Activated naive CD4-positive, alpha-beta T cell (primary cell): ENCODE measurements at places on chromosomes 3 and 15.

GRCh38 chr3:52227766-52228165 is 2.3 kb upstream of the TLR9 start:
- no peak for DNase-seq

DNA sequence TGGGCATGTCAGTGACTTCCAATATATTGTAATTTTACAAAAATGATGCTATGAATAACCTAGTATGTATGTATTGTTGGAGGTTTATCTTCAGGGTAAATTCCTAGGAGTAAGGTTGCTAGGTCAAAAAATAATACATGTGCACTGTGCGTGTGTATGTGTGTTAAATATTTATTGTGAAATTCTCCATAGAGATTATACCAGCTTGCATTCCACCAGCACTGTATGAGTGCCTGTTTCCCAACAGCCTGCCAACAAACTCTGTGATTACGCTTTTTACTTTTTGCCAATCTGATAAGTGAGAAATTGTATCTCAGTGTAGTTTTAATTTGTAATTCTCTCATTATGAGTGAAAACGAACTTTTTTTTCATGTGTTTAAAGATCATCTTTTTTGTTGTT is 12.6 kb upstream of the IGF2BP2 start:
- DNase-seq: no peak

DNA sequence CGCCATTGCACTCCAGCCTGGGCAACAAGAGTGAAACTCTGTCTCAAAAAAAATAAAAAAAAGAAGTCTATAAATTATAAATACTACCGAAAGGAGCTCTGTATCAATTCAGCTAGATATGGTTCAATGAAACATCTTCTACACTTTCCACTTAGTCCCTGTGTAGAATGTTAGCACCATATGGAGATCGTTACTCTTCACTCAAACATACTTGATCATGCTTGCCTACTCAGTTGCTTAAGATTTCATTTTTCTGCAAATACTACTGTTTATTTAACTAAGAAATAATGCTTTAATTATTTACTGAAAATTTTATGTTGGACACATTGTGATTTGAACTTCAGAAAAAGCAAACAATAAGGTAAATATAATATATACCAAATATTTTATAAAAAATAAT is 17.1 kb upstream of the NANOGP8 start:
- DNase-seq: no peak

DNA sequence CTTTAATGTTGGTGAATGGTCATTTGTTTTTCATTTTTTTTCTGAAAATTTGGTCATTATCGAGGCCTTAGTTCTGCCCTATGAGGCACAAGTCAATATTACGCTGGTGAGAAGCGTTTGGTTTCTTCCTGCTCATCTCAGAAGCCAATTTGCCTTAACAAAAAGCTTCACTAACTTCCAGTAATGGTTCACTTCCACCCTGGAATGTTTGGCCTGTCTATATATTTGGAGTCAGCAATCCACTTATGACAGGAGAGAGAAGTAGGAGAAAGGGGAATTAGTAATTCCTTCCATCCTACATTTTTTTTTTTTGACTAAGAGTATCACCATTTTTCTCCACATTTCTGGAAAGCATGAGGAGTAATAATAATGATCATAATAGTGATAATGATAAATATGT is 124.4 kb downstream of the DIPK2A start:
- no peak for DNase-seq

DNA sequence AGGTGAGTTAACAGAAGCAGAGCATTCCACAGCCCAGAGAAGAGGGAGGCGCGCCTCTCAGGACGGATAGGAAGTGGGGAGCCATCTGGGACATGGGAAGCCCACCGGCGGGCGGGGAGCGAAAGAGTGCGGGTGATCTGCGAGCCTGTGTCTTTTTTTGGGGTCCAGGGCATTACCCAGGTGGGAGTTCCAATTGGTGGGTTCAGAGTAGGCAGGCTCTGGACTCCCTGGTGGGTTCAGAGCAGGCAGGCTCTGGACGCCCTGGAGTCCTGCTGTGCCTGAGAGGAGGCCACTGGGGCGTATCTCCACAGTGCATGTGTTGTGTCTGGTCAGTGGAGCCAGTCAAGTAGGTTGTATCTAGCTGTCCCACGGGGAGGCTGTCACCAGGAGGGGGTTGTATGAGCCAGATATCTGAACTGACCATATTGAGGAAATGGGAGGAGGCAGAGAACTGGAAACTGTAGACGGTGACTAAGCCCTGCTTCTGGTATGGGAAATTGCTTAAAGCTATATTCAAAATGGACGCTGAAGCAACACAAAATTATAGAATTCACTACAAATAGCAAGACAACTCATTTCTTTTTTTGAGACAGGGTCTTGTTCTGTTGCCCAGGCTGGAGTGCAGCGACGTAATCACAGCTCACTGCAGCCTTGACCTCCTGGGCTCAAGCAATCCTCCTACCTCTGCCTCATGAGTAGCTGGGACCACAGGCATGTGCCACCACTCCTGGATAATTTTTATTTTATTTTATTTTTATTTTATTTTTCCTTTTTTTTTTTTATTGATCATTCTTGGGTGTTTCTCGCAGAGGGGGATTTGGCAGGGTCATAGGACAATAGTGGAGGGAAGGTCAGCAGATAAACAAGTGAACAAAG is 34.5 kb upstream of the CHST2 start:
- DNase-seq: no peak

DNA sequence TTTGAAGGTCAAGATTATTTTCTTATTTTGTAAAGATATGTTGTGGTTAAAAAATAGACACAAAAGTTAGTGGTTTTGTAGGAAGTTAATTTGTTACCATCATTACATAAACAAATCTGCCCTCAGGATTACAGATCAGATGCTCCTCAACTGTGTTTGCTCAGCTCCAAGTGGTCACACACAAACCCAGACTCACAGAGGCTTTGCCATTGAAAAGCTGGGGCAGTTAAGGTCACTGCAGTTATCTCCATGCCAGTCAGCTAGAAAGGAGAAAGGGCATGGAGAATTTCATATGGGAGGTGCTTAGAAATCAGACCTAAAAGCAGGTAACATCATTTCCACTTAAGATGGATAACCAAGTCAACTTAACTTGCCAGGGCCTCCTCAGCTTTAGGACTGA is 825.7 kb upstream of the GBE1 start:
- no peak for DNase-seq

DNA sequence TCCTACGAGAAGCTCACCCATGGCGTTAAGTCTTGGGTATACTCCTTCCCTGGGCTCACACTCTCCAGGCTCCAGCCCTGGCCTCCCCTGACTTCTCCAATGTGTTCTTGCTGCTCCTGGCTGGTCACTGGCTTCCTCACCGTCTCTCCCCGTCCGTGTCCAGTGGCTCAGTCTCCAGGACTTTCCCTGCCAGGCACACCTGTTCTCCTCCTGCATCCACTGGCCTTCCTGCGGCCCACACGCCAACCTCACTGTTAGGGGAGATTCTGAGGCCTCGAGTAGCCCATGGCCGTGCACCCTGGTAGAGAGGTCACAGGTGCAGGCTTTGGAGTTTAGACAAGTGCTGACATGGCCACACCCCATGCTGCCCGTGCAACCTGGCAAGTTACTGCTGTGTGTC is 91.9 kb upstream of the SNRPA1 start:
- DNase-seq: no peak

DNA sequence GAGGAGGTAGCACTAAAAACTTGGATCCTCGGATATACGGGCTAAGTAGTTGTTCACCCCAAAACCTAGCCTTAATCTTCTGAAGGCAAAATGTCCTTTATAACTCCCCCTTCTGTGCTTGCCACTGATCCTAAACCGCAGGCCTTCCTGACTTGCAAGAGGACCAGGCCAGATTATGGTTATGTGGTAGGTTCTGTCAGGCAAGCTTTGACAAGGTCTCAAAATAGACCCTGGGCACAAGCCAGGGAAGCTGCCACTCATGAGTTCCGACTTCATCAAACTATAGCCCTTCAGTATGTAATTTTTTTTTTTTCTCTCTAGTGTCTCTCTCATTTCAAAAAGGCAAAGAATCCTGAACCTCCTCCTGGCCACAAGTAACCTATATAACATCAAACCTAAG is 3.2 kb downstream of the LRRFIP2 start:
- no peak for DNase-seq

DNA sequence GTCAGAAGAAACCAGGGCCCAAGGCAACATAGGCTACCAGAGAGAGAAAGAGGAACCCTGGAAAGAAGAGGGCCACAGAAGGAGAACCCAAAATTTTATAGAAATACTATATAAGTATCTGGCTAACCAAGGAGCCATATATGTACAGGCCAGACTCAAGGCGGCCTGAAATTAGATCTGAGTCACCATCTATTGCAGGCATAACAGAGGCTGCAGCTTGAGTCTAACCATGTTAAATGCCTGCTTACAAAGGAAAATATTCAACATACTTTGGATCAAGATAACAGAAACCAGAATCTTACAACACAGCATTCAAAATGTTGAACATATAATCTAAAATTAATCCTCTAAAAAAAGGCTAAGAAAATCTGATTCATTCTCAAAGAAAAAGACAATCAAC is 23.1 kb downstream of the IGSF11 start:
- DNase-seq: no peak

GRCh38 chr15:62766599-62766998 is 275.9 kb upstream of the TPM1 start:
- DNase-seq: no peak

DNA sequence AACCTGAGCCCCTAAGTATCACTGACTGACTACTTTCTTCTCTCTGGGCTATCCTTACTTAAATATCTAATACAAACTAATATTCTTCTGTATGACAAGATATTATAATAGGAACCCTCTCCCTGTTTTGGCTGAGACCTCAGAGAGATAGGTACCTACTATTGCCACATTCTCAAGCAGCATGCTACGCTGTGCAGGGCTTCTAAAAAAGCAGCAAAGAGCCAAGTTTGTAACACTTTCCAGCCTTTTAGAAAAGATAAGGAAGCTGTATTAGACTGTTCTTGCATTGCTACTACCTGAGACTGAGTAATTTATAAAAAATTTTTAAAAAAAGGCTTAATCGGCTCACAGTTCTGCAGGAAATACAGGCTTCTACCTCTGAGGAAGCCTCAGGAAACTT is 126.8 kb upstream of the ABI3BP start:
- no peak for DNase-seq

DNA sequence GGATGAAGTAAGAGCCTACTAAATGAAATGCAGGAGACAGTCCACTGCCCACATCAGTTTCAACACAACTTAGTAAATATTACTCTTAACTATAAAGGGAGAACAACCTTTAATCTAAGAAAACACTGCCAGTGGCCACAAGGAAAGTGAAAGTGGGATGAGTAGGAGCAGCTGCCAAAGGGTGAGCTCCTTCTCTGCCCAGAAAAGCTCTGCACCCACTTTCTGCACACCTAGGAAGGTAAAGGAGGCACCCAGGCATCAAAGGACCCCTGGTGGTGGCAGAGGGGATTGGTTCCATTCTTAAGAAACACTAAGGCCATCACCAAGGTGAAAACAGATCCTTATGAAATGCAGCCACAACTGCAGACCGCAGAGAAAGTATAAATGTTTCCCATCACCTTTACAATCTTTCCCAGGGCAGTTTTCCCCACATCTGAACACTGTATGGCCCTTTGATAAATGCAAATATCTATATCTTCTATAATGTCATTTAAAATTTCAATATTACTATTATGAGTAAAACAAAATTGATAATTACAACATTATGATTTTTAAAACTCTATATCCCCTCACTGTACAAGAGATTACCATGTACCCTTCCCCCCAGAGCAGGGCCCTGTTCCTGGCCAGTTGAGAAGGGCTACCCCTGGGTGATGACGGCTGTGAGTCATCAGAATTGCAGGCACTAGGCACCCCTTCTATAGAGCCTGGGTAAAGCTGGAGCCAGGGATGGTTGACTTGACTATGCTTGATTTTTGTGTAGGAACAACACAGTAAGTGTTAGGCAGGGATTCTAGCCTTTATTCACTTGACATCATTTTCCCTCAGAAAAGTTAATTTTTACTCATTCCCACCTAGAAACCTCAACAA is 92.0 kb downstream of the SNRK start:
- DNase-seq: peak; percentile 47

- DNase-seq: no peak
Measured at GRCh38 chr3:18079739-18080138, 337.3 kb upstream of the TBC1D5 start.

GRCh38 chr15:38867556-38867955 is 302.9 kb upstream of the RASGRP1 start:
- no peak for DNase-seq
